ENCODE measurements at places on chromosomes 4 and X.

DNA sequence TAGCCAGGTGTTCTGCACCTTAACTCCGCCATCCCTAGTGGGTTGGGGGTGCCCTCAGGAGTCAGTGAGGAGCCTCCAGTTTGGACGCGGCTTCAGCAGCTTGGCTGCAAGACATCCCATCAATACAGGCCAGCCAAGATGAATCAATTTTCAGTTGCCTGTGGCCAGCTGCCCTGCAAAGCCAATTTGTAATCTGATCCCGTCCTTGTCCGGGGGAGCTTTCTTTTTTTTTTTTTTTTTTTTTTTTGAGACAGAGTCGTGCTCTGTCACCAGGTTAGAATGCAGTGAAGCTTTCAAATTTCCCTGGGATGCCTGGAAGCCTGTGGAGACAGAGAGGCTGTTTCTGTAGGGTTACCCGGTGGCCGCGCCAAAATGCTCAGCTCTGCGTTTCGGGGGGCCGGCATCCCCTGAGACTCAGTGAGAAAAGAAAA is 192.5 kb downstream of the ASMT start:
- no peak for DNase-seq

DNA sequence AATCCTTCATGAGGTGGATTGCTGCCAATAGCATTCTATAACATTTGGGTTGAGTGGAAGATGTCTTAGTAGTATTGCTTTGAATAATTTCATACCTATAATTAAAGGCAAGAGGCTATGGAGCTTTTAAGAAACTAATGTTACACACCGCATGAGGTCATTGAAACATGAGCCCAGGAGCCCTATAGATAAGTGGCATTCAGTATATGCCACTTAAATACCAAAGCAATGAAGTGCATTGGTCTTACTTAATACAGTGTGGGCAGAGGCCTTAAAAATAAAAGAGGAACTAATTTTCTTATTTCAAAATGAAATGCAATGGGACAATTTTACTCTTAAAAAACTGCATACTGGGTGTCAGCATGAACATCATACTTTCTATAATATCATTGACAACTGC is 47.5 kb downstream of the SPATA18 start:
- no peak for DNase-seq

GRCh38 chrX:1330605-1331004 is 6.0 kb upstream of the IL3RA start:
- no peak for DNase-seq

GRCh38 chr4:47315346-47315745 is 148.2 kb downstream of the COMMD8 start:
- peak; percentile 1 for DNase-seq

- DNase-seq: no peak
Observed at GRCh38 chrX:12936947-12937346, 30.5 kb downstream of the TLR8 start.

DNA sequence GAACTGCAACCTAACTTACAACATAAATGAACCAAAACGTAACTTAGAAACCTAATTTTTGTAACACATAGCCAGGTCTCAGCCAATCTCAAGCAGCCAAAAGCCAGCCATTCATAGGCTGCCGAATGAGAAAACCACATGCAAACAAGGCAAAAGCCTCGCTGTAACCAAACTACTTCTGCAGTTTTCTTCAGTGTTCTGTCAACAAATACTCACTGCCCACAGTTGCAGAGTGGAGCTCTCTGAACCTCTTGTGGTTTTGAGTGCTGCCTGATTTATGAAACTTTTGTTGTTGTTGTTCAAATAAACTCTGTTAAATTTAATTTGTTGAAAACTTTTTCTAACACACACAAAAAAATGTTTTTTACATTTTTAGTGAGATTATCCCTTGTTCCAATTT is 251.2 kb downstream of the PAPSS1 start:
- DNase-seq: no peak

GRCh38 chr4:108109997-108110416 is 58.7 kb downstream of the LEF1 start:
- no peak for DNase-seq

- no peak for DNase-seq
Observed at GRCh38 chr4:119615068-119615719, 13.4 kb downstream of the PDE5A start.

- DNase-seq: no peak
Observed at GRCh38 chr4:95580226-95580625, 31.5 kb upstream of the UNC5C start.

- no peak for DNase-seq
Observed at GRCh38 chrX:74529311-74529710, 85.1 kb downstream of the RLIM start.

GRCh38 chr4:53981567-53981966 is 82.8 kb downstream of the CHIC2 start:
- no peak for DNase-seq

DNA sequence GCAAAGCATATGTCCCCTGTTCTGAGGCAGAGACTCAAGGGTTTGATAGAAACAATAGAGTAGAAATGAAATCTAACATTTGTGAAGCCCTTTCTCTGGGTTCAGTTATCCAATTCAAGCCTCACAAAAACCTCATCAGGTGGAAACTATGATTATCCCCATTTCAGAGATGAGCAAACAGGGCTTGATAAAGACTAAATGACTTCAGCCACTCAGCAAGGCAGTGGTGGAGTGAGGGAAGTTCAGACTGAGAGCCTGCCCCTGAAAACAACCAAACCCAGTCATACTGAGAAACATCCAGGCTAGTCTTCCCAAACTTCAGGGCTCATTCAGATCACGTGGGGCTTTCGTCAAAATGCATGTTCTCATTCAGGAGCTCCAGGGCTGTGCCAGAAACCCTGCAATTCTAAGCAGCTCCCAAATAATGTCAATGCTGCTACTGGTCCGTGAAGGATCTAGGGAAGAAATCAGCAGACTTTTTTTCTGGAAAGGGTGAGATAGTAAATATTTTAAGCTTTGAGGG is 109.6 kb upstream of the KIT start:
- no peak for DNase-seq

GRCh38 chr4:26930964-26931363 is 70.3 kb downstream of the STIM2 start:
- no peak for DNase-seq

GRCh38 chrX:134572816-134573682 is 85.2 kb downstream of the PLAC1 start:
- DNase-seq: no peak
